ENCODE measurements at places on chromosomes 4 and X.

- no peak for DNase-seq
These were observed 35.2 kb downstream of the DTHD1 start for GRCh38 chr4:36316607-36317006.

GRCh38 chrX:124726292-124726691 is 379.9 kb downstream of the SH2D1A start:
- no peak for DNase-seq

DNA sequence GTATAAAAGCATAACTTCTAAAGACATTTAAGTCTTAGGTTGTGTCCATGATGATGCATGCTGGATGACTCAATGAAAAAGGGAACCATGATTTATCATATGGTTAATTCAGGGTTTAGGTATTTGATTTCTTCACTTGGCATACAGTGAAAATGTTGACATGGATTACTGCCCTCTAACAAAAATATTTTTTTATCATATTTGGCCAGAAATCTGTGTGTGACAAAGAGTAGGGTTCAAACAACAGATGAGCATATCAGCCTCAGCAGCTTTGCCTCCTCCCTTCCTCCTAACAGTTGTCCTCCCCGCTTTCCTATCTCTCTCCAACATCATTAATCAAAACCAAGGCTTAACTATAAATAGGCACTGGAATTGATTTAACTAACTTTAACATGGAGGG is 46.3 kb downstream of the ARHGAP6 start:
- DNase-seq, result no peak

DNA sequence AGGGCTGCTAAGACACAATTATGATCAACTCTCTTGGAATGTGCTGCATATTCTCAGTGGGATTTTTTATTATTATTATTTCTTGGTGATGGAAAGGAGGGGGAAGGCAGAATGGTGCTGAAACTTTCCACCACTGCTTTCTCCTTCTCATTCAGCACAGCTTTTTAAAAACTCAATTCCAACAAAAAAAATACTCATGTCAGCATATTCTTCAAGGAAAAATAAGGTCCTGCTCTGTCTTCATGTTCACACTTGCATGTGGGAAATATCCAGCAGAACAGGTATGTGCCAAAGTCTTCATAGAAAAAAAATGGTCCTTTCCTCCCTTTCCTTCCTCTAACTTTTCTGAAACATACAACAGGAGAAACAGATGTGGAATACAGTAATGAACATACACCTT is 144.0 kb upstream of the ADAMTS3 start:
- DNase-seq, result no peak

DNA sequence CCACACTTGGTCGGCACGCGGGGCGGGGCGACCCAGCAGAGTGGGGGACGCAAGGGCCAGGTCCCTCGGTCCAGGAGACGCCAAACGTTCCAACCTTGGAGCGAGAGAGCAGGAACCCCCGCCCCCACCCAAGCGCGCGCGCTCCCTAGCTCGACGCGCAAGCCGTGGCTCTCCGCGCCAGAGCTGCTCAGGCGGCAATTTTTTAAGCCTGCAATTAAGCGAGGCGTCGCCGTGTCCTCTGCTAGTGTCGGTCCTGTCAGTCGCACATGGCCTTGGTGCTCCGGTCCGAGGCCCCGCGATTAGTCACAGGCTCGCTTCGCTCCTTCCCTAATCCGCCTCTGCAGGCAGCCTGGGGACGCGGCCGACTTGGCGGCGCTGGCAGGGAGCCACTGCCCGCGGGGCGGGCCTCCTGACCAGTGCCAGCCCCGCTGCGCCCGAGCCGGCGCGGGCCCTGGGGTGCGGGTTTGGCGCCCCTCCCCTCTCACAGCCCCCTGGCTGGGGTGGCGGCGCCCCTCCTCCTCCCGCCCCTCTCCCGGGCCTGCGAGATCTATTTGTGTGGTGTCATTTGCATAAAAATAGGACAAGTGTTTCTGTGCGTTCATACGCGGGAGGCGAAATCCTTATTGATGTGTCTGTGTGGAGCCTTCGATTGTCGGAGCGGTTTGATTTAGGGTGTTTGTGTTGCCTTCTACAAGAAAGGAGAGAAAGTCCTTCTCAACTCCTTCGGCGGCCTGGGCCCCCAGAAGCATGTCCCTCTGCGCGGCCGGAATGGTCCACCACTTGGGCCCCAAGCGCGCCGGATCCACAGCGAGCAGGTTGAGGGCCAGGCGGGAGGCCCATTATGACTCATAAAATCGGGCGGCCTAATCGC is 9.8 kb upstream of the BCOR start:
- no peak for DNase-seq

DNA sequence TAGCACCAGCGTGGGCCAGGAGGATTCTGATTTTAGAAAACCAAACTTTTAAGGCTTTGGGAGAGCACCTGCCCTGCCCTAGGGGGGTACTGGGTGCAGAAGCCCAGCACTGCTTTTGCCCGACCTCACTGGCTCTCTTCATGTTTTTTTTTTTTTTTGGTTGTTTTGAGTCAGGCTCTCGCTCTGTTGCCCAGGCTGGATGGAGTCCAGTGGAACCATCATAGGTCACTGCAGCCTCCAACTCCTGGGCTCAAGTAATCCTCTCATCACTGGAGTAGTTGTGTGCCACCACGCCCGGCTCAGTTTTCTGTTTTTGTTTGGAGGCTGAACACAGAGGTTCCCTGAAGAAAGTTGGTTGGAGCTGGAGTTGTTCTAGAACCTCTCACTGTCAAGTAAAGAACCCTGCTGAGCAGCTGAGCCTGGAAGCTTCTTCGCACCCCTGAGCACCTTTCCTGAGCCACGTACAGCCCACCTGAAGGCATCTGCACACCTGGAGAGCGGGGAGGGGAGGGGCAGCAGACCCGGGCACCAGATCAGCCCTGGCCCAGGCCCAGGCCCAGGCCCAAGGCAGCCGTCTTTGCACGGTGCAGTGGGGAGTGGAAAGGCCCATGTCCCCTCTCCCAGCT is 49.5 kb downstream of the SHROOM2 start:
- no peak for DNase-seq

GRCh38 chr4:36313703-36314102 is 32.3 kb downstream of the DTHD1 start:
- no peak for DNase-seq

GRCh38 chr4:15691346-15692135 is 9.9 kb downstream of the FAM200B start:
- DNase-seq, result no peak

DNA sequence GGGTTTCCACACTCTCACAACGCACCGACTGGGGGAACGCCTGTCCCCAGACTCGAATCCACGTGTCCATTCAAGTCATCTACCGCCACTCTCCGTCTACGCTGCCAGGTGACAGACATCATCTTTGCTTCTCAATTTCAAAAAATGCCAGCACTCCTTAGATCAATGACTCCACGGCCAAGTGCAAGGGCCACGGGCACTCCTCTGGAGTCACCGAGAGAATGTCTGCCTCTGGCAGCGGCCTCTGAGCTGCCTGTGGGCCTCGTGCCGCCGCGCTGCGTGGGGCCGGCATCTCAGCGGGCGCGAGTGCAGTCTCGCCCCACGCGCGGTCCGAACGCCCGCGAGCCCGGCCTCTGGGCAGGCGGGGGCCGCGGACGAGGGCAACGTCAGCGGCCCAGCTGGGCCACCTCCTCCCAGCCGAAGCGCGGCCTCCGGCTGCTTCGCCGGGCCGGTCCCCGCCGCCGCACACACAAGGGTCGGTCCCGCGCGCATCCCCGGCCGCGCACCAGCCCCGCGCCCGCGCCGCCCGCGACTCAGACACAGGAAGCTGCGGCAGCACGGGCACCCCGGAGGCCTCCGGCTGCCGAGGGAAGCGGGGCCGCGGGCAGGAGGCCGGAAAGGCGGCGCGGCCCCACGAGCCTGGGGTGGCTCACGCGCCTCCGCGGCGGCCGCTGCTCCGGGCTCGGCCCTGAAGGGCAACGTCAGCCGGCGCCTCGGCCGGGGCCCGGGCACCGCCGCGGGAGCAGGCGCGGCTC is 450 bp downstream of the ACSL1 start:
- no peak for DNase-seq

DNA sequence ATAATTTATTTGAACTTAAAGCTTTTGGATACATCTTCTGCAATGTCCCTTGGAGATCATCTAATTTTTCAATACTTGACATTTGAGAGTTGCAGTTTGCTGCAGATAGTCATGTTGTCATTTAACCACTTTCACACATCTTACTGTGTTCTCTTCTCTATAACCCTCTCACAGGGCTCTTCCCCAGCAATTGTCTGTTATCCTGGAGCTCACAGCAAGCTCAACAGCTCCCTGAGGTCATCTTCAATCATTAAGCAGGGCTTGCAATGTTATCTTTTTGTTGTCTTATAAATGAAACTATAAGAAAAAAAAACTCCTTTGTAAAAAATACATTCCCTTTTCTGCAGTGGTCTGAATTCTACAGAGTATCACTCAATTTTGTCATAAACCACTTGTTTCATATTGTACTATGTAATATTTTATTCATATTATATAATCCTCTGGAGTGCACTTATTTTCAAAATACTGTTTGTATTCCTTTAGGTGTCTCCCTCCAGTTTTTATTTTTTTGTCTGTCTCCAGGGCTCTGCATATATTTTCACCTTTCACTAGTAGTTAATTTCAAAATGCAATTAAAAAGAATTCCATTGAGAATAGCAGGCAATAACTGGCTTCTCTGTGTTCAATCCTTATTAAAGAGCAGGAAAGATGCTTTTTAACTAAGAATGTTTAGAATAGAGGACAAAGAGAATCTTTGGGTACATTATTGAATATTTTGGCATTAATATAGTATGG is 106.3 kb upstream of the ARSJ start:
- no peak for DNase-seq

- no peak for DNase-seq
These were observed 128.1 kb downstream of the LAS1L start for GRCh38 chrX:65406532-65406931.

DNA sequence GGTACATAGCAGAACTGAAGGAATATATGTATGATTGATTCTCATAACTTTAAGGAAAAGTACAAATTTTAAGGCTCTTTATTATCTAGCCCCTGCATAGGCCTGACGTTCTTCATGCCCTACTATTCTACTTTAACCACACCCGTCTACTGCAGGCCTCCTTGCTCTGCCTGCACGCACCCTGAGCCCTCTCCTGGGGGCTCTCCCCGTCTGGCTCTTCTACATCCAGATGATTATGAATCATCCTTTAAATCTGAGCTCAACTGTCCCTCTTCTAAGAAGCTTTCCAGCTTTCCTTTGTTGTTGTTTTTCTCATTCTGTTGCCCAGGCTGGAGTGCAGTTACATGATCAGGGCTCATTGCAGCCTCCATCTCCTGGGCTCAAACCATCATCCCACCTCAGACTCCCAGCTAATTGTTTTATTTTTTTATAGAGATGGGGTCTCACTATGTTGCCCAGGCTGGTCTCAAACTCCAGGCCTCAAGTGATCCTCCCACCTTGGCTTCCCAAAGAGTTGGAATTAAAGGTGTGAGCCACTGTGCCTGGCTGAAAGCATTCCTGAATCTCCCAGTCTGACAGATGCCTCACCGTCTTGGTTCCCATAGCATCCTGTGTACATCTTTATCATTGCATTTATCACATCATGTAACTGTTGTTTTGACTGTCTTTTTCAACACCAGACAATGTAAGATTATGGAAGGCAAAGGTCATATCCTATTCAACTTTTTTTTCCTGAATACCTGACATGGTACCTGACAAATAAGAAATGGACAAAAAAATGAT is 89.2 kb downstream of the WDFY3 start:
- DNase-seq, result no peak

GRCh38 chrX:21715337-21715736 is 42.6 kb downstream of the SMPX start:
- DNase-seq, result no peak

- no peak for DNase-seq
These were observed 748 bp downstream of the CFP start for GRCh38 chrX:47628982-47629381.

- no peak for DNase-seq
These were observed 14.8 kb downstream of the SHROOM3 start for GRCh38 chr4:76449833-76450232.

GRCh38 chr4:76851375-76851774 is 46.6 kb downstream of the SOWAHB start:
- no peak for DNase-seq

DNA sequence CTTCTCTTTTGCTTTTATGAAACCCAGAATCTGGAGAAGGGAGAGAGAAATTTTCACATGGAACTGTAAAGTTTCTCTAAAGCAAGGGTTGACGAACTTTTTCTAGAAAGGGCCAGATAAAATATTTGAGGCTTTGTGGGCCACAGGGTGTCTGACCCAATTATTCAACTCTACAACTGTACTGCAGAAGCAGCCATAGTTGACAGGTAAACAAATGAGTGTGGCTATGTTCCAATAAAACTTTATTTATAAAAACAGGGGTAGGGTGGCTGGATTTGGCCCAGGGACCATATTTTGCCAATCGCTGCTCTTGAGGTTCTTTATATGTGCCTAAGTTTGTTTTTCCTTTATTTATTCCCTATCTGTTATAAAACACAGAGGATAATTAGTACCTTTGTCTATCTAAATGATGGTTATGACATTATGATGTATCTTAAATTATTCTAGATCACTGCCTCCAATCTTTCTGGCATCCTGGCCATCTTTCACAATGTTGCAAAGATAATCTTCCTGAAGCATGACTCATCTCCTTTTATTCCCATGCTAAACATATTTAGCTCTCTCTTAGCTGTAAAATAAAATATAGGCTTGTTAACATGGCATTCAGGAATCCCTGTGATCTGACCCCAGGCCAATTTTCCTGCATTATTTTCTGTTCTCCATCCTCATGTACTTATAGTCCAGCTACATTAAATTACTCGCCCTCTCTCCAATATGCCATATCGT is 106.8 kb upstream of the CBLL2 start:
- no peak for DNase-seq

- no peak for DNase-seq
These were observed 2042.2 kb downstream of the ARAP2 start for GRCh38 chr4:34202154-34202553.

DNA sequence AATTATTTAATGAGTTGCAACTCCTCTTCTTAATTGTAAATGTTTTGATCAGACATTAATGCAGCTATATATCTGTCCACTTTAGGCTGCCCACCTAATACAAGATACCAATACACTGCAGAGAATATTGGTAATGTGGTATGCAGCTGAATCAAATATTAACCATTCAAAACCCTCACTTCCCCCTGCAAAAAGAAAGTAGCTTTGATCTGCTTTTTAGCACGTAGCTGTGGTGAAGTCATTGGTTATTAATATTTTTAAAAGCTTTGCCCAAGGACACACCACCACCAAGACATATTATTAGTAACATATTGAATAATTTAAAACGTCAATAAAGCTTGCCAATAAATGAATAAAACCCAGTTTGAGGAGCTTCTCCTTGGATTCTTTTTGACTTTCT is 28.6 kb upstream of the CYP2U1 start:
- no peak for DNase-seq

- no peak for DNase-seq
These were observed 111.0 kb downstream of the DHX15 start for GRCh38 chr4:24473309-24473721.

DNA sequence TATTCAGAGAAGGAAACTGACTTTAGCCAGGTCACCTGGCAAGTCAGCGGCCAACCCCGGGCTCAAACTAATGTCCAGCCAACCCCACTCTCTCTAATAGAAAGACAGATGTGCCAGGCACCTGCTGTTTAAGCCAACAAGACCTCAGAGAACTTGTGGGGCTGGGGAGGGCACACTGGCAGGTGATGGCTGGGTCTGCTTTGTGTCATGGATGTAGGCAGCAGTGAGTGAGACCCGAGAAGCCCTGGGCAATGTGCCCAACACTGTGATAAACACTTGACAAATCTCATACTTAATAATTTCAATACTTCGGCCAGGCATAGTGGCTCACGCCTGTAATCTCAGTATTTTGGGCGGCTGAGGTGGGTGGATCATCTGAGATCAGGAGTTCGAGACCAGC is 9.0 kb upstream of the CD99L2 start:
- no peak for DNase-seq

GRCh38 chr4:153592064-153592463 is 92.0 kb upstream of the TLR2 start:
- DNase-seq, result no peak

Measured in stimulated activated CD8-positive, alpha-beta memory T cell treated with anti-CD3 and anti-CD28 coated beads, Interleukin-4, amount 100 ng/mL, for 1 hour (primary cell).